ENCODE measurements at places on chromosomes 7 and 10. TPM values are rescaled to one million over a fixed set of nuclear protein-coding genes. Genes with fewer than 3 reads are reported as not detected.

CDK6 gene
- 95.4 TPM for total RNA-seq

SLC26A4 gene
- 2.0 TPM for total RNA-seq

DNA sequence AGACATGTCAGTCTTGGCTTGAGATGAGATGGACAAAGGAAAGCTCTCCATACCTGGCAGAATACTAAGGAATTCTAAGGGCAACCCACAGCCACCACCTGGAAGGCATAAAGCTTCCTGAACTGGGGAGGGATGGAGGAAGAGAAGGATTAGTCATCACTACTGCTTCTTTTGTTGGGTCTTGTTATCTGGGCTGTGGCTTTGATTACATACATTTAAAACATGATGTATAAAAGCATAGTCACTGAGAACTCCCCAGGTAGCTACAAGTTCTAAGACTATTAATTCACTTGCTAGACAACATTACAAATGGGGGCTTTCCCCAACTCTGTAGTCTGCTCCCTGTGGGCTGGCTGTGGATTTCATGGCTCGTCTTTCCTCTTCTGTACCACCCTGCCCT, 58.2 kb downstream of the RBM33 start:
- DNase-seq: no peak

ACHE gene
- total RNA-seq: not detected

- DNase-seq: no peak
Observed at GRCh38 chr7:1457059-1457948, 2.0 kb downstream of the MICALL2 start.

- DNase-seq: no peak
Observed at GRCh38 chr10:122264436-122264835, 6.7 kb upstream of the BTBD16 start.

ANKRD61 gene
- not detected for total RNA-seq

AEBP1 gene
- 4.1 TPM for total RNA-seq

DNA sequence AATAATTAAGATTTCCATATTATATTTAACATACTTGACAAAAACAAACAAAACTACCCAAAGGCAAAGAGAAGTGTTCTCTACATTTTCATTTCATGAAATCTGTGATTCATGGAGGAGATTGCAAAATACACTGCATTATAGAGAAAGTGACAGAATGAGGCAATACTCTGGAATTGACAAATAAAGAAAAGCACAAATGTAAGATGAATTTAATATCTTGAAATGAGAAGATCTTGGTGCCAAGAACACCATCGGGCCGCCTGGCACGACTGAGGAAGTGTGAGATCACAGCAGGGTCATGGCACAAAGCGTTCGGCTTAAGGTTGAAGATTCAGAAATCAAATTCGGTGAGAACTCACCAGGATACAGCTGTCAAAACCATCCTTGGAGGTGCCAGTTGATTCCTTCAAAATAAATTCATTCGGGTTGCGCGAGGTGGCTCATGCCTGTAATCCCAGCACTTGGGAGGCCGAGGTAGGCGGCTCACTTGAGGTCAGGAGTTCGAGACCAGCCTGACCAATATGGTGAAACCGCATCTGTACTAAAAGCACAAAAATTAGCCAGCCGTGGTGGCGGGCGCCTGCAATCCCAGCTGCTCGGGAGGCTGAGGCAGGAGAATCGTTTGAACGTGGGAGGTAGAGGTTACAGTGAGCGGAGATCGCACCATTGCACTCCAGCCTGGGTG, 174.0 kb upstream of the PFKP start:
- DNase-seq: no peak

GRCh38 chr10:128110339-128110738, 15.9 kb downstream of the MKI67 start:
- no peak for DNase-seq

DNA sequence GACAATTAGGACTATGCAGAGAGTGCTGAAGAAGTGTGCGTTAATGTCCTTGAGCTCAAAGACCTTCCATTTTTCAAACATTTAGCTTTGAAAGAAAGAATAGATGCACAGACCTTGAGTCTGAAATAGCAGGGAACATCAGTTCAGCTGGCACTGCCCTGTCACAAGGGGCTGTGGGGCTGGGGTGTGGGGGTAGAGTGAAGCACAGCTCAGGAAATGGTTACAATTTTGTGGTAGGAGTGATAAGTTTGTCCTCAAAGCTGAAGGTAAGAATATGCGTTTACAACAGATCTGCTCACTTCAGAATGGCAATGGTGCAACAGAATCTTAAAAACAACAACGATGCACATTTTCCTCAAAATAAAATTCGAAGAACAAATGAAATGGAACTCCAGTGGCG, 33.6 kb downstream of the SMKR1 start:
- DNase-seq: no peak

- no peak for DNase-seq
Observed at GRCh38 chr10:89520706-89521105, 14.7 kb downstream of the SLC16A12 start.

DNA sequence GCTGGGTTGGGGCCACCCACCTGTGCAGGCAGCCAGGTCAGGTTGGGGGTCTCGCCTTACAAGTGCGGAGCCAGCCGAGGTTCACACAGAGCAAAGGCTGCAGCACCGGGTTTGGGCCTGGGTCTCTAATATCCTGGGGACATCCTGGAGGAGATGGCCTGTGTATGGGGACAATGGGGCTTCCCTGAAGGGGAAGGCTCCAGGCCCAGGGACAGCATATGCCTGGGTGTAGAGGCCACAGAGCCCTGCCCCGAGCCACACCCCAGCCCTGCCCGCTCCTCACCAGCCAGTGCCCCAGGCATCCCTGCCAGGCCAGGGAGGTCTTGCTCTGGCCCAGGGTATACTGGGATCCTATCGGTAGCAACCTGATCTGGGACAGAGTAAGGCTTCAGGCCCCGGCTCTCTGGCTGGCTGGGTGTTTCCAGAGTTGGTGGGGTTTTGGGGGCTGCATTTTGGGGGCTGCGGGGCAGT, 9.1 kb downstream of the TTYH3 start:
- no peak for DNase-seq

- DNase-seq: no peak
Observed at GRCh38 chr10:73522263-73522662, 26.4 kb upstream of the PPP3CB start.

DNA sequence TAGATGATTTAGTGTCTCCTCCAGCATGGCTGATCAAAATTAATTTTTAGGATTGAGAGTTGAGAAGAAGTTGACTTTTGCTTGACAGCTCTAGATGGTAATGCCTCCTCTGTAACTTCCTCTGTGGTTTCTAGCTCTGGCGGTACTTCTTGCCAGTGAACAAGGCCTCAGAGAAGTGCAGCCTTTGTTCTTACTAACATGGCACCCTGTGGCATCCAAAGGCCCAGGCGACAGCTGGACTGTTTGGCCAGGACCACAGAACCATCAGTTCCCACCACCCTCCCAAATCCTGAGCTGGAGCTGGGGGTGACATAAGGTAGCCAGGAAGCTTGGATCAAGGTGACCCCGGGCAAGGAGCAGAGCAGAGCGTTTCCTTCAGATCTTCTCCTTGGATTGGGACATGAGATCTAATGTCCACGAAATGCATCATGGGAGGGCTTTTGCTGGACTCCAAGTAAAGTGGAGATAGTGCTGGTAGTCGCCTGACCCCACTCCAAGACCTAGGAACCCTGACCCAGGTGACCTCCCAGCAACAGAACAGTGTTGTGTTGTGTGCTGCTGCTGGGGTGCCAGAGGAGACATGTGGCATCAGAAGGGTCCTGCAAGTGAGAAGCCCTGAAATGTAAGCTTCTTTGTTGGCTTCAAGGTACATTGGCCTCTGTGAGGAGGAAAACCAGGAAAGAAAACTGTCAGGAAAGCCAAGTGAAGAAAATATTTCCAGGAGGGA, 41.8 kb downstream of the APBB1IP start:
- peak; percentile 70 for DNase-seq

DNA sequence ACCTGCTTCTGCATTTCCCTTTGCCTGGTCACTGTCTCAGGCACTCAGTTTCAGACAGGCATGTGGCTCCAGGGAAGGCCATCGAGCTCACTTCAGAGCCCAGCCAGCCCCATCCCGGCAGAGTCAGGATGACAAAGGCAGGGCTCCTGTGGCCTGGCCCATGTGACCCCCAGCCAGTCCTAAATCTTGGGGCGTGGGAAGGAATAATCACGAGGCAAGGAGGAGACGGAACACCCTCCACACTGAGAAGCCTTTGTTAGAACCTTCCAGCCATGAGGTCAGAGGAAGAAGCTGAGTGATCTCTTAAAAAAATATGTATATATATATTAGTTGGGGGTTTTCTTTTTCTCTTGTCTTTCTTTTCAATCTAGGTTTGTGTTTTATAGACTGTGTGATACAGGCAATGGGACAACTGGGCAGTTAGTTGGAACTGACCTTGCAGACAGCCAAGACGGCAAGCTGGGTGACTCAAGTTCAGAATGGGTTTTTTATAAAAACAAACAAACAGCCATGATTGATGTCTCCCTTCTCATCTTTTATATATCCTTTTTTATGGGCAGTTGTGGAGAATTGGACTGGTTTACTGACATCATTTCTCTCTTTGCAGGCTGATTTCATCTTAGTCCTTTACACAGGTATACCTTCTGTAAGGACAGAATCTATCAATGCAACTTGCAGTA, 60.8 kb downstream of the CHN2 start:
- DNase-seq: no peak

CCL26 gene
- total RNA-seq: not detected

GRCh38 chr7:155212301-155213015, 85.2 kb upstream of the INSIG1 start:
- DNase-seq: no peak

DNA sequence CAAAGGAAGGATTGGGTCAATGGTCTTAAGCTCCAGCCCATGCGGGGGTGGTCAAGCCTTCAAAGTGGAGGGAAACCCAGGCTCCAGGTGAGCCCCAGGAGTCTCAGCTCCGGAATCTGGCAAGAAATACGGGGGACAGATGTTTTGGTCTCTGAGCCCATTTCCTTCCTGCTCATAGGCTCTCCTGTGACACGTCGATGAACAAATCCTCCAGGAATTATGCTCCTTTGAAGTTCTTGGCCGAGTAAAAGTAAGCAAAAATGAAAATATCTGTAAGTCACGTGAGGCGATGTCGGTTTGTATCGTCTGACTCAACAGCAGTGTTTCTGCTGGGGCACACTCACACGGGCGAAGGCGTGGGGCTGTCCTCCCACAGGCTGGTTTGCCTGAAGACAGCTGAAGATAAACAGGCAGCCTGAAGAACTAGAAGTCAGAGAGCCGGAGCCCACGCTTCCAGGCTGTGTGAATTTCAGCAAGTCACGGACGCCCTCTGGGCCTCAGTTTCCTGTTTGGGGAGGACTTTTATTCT, 52.6 kb upstream of the SMNDC1 start:
- peak; percentile 33 for DNase-seq

GRCh38 chr10:92074126-92074887, 150.7 kb downstream of the BTAF1 start:
- DNase-seq: no peak

GRCh38 chr10:103660364-103661197, 167.1 kb downstream of the NEURL1 start:
- DNase-seq: no peak

DNA sequence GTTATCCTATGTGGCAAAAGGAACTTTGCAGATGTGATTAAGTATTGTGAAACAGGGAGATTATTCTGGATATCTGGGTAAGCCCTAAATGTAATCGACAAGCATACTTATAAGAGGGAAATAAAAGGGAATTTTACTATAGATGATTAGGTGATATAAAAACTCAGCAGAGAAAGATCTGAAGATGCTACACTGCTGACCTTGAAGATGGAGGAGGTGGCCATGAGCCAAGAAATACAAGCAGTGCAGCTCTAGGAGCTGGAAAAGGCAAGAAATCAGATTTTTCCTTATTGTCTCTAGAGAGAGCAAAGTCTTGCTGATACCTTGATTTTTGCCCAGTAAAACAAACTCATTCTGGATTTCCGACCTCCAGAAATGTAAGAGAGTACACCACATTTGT, 67.7 kb downstream of the BRAF start:
- DNase-seq: no peak

PAXIP1 gene
- 32.7 TPM for total RNA-seq

ATG9B gene
- total RNA-seq: 12.3 TPM

GRCh38 chr10:132036153-132036886, 29.4 kb upstream of the JAKMIP3 start:
- no peak for DNase-seq

DNA sequence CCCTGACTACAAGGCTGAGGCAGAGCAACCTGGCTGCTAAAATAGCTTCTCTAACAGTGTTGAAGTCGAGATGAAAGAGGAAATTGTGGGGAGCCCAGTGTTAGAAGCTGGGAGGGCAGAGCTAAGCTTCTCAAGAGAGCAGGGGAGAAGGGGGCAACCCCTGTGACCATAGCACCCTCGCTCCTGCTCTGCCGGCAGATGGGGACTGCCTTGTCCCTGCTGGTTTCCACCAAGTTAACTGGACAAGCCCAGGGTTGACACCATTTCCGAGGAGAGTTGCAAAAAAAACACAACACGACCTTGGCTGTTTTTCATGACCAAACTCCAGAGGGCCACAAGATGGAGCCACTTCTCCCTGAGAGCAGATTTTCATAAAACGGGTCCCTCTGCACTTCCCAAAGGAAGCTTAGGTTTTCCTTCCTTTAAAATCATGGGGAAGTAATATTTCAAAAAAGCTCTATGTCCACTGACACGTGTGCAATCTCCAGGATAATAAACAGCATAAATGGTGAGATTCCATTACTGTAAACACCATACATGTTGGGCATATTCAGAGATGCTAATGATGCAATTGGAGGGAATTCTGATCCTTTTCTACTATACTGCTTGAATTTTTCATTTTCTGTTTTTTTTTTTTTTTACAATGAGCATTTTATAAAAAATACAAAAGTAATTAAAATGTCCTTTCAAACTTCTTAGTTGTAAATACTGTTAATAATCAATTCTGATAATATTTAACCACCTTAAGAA, 140.4 kb downstream of the PIP4K2A start:
- DNase-seq: peak; percentile 15

GRCh38 chr7:70135656-70136055, 537.4 kb downstream of the AUTS2 start:
- no peak for DNase-seq
